ENCODE measurements at places on chromosomes 5 and 9.
A peak's percentile ranks its signal among the peaks of the same experiment; 100 is the strongest.

GRCh38 chr5:133756756-133757155, 144.4 kb upstream of the FSTL4 start:
- no peak for DNase-seq

DNA sequence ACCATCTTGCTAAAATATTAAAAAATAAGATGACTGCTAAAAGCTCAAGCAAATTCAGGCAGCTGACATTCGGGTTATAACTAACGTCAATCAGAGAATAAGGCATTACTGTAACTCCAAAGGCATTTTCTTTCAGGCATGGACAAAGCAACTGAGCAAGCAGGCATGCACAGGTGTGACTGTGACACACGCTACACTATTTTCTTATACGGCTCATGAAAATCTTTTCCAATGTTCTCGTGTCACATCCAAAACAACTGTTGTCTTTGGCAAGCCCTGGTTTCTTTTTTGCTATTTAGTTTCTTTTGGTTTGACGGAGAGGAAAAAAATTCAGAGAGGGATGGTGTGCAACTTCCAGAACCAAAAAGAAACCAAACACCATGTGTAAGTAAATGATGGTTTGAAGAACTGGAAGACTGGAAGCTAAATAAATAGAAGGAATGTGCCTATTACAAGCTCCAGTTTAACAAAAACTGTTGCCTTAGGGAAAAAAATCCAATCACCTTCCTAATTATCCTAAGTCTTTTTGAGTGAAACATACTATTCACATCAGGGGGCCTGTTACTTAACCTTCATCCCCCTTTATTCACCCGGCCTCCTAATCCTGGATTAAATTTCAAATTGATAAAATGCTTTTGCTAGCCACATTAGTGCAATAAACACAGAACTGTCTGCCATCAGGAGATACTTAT, 277.6 kb downstream of the PSAT1 start:
- no peak for DNase-seq

- no peak for DNase-seq
Observed at GRCh38 chr9:33014665-33015014, 10.4 kb upstream of the DNAJA1 start.

DNA sequence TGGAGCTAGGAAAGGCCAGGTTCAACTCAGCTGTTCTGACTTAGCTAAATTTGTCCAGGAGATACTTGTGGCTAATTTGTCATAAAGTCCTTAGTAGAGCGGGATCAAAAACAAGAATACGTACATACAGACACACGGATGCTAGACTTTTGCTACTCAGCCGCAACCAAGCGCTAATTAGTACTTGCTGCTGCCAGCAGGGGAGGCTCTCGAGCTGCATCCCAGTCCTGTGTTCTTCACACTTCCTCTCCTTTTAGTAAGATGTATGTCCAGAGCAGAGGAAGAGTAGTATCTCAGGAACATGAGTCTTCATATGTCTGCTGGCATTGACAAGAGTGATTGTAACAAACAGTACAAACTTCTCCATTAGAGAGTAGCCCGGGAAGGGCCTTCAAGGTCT, 58.3 kb downstream of the CYFIP2 start:
- DNase-seq, result no peak

- DNase-seq, result no peak
Observed at GRCh38 chr9:89383030-89383720, 64.9 kb downstream of the SECISBP2 start.

- no peak for DNase-seq
Observed at GRCh38 chr9:8895861-8896224, 1096.3 kb upstream of the DMAC1 start.

- DNase-seq, result no peak
Observed at GRCh38 chr5:38556088-38556598, 303 bp downstream of the LIFR start.

DNA sequence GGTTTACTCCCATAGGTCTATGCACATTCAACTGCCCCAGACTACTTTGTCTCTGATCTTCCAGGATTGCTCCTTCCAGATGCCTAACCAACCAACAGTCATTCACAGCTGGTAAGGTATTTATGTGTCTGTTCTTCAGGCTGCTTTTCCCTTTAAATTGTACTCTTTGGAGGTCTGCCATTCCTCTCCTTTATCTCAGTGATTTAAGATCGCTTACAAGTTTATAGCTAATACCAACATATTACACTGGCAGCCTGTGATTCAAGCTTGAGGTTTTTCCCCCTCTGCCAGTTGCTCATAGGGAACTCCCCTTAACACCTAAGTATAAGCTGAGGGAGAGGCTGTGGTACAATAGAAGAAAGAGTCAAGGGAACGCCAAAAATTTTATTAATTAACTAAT, 711.7 kb upstream of the EDIL3 start:
- DNase-seq, result no peak

- no peak for DNase-seq
Observed at GRCh38 chr5:128304088-128304487, 220.5 kb downstream of the SLC12A2 start.

GRCh38 chr5:125536582-125536981, 790.1 kb upstream of the ZNF608 start:
- DNase-seq, result no peak

DNA sequence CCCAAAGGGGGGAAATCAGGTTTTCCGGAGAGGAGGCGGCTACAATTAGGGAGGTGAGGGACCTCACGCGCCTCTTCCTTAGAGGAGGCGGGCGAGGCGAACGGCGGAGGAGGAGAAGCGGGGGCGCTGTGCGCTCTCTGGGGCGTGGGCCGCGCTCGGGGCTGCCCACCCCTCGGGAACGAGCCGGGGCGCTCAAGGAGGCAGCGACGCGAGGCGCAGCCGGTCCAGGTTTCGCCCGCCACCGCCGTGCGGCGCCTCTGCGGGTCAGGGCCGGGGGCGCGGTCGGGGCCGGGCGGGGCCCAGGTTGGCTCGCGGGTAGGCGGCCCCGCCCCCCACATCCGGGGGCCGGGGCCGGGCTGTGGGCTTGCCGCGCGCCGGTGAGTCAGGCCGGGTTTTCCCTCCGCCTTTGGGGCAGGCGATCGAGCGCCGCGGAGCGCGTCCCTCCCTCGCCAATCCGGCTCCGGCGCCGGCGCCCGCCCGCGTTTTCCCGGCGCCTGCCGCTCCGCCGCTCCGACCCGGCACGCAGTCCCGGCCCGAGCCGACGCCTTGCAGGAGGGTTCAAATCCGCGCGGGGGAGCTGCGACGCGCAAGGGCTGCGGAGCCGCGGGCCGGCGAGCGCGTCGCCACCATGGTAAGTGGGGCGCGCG, at the start of gene N4BP3:
Gene N4BP3, plus strand, starts transcription at position 392 of the 647 bp plus-strand sequence. CDS start 6,052 bp downstream, outside the sequence.
- peak; percentile 81 for DNase-seq

GRCh38 chr9:113854310-113854709, 21.8 kb upstream of the ZNF618 start:
- no peak for DNase-seq

- no peak for DNase-seq
Observed at GRCh38 chr5:76083555-76084495, 642 bp downstream of the SV2C start.

- no peak for DNase-seq
Observed at GRCh38 chr5:81181576-81182316, 51.4 kb upstream of the CKMT2 start.

DNA sequence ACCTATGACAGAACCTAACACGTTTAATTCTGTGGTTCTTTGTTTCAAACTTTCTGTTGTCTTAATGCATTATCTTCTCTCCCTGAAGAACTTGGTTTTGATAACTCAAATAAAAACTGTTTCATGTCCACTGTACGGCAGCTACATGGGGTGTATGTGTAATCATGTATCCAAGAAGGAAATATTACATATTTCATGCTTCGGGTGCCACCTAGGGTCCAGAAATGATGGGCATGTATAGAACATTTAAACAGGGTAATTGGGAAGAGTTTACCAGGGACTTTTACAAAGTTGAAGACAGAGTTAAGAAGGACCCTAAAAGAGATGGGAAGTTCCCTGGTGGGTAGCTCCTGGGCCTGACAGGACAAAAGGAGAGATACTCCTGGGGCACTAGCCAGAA, 291.3 kb downstream of the FBXL7 start:
- no peak for DNase-seq

GRCh38 chr5:66558560-66558959, 37.6 kb upstream of the MAST4 start:
- no peak for DNase-seq

GRCh38 chr9:134180786-134181647, 16.7 kb upstream of the RNU6ATAC start:
- no peak for DNase-seq

- DNase-seq, result no peak
Observed at GRCh38 chr9:91611582-91611981, 187.9 kb upstream of the NFIL3 start.

- no peak for DNase-seq
Observed at GRCh38 chr9:125815568-125815967, 68.4 kb downstream of the PBX3 start.

DNA sequence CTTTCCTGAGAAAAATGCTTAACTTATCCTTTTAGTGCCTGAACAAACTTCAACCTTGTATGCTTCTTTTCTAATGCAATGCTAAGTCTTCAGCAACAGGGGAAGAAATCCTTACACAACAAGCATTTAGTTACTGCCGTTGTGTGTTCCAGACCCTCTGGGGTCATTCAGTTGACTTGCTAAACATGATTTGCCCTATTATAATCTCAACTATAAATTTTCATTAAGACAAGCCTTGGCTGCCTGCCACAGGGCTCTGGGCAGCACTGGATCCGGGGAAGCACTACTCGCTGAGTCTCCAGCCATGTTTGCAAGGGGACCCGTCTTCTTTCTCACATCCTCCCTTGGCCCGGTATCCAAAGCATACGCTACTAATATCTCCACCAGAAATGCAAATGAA, 58.1 kb downstream of the PTCH1 start:
- no peak for DNase-seq

GRCh38 chr5:31270396-31270795, 76.9 kb downstream of the CDH6 start:
- DNase-seq, result no peak

DNA sequence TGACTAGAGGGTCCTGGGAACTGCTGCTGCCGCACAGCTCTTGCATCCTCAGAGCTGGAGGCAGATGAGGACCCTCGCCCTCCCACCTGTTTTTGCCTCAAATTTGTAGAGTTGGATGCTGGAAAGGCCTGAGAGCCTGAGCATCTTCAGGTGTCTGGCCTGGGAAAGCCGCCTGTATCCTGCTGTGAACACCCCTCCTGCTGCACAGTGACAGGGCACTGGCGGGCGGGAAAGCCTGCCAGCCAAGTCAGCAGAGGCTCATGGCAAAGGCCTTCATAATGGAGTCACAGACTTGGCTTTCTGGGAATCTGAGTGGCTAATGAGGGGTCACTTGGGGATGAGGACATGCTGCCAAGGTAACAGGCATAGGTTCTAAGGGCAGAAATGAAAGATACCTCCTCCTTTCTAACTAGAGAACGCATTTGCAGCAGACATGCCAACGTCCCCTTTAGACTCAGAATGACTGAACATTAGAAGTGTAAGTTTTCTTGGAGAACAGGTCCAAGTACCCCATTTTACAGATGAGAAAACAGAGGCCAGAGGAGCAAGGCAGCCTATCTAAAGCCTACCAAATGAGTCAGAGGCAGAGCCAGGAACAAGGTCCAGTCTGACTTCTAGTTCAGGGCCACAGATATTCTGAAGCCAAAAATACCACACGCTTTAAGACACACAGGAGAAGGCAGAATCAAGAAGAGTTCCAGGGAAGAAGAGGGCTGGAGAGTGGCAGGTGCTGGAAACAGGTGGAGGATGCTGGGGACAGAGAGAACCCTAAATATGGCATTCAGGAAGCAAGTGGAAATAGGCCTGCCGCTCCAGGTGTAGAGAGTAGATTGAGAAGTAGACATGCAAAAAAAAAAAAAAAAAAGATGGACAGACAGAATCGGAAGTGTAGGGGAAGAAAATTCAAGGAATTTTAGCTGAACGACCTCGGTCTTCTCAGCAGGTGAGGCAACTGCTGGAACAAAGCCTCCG, 44.1 kb downstream of the EPB41L4B start:
- no peak for DNase-seq

DNA sequence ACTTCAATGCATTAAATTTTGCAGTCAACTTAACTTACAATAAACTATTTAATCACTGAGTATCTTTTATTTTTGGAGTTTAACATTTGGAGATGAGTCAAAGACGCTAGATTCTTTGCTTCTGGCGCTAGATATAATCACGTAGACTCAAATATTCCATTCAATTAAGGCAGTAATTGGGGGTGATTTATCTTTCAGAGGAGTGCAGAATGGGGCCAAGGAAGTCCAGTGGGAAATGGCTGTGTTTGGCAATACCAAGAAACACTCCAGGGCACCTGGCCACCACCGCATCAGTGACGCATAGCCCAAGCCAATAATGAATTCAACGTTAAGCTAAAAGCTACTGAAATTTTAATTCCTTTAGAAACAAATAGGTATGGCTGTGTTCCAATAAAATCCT, 81.2 kb downstream of the PHAX start:
- no peak for DNase-seq

- no peak for DNase-seq
Observed at GRCh38 chr5:76292620-76293322, 110.3 kb upstream of the IQGAP2 start.

GRCh38 chr5:158881091-158881880, 218.4 kb downstream of the EBF1 start:
- no peak for DNase-seq

- DNase-seq, result no peak
Observed at GRCh38 chr9:3299872-3300271, 225.9 kb downstream of the RFX3 start.

DNA sequence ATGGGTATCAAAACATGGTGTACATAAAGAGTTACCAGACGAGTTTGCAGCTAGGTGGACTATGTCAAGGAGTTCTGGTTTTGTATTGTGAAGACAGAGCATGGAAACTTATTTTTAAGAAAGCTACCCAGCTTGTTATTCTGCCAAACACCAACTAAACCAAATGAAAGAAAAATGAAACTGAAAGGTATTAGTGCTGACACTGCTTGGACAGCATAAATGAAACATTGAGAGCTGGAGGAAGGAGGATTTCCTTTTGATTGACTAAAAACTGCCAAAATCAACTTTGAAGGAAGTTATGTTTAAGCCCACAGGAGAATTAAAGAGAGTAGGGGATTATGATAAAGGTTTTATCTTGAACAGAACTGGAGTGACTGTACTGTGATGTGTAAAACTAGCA, 766.2 kb downstream of the PTPRD start:
- DNase-seq, result no peak

GRCh38 chr5:53464722-53465121, 15.7 kb upstream of the FST start:
- no peak for DNase-seq

DNA sequence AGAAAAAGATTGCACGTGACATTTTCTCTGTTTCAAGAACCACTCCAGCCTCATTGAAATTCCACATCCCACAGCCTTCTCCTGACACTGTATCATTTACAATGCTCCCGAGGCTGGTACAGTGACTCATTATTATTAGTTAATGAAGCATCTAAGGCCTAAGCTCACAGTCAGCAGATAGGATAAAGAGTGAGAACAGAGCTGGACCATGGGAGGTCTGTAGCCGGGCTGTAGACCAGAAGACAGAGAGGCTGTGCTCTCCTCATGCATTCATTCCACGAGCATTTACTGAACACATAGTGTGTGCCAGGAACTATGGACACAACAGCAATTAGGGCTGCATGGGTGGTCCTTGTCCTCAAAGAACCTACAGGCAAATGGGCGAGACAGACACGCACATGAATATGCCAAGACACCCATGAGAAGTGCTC, 47.3 kb upstream of the GALNT10 start:
- DNase-seq, result no peak
